ENCODE measurements at places on chromosomes 7 and 10. TPM values are rescaled to one million over a fixed set of nuclear protein-coding genes. Genes with fewer than 3 reads are reported as not detected.

DNA sequence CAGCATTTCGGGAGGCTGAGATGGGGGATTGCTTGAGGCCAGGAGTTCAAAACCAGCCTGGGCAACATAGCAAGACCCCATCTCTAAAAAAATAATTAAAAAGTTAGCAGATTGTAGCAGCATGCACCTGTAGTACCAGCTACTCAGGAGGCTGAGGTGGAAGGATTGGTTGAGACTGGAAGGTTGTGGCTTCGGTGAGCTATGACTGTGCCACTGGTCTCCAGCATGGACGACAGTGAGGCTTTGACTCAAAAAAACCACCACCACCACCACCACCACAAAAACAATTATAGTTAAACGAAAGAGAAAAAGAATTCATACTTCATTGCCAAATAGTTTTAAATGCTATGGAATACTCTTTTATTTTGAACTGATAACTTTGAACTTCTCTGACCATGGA is 63.4 kb downstream of the VTI1A start:
- DNase-seq: no peak

The OR2A1 gene
- polyA plus RNA-seq: 1.6 TPM

DNA sequence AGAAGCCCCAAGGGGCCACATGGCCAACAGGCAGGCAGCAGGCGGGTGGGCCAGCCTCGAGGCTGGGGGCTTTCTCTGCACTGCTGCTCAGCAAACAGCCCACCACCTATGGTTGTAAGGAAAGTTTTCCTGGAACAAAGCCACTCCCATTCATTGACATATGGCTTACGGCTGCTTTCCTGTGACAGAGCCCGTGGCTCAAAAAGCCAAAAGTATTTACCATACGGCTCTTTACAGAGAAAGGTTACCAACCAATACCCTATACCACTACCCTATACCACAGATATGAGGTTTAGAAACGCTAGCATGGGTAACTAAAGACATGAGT is 152.7 kb downstream of the MAD1L1 start:
- DNase-seq: no peak

DNA sequence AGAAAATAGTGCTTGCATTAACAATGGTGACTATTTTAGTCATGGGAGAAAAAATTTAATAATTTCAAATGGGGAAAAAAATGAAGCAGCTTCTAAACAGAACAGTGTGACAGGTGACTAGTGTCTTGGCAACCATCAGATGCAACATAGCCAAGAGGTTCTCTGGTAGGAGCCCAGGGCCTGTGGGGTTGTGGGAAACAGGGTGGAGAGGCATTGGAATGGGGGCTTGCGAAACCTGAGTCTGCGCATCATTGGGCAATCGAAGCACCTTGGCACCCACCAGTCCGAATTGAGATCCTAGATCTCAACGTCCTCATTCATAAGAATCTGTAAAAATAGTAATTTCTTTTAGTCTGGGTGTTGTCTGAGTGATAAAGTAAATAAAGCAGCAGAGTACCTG is 19.2 kb upstream of the PARD3 start:
- no peak for DNase-seq

- DNase-seq: no peak
Measured at GRCh38 chr7:124201768-124202349, 169.0 kb upstream of the TMEM229A start.

DNA sequence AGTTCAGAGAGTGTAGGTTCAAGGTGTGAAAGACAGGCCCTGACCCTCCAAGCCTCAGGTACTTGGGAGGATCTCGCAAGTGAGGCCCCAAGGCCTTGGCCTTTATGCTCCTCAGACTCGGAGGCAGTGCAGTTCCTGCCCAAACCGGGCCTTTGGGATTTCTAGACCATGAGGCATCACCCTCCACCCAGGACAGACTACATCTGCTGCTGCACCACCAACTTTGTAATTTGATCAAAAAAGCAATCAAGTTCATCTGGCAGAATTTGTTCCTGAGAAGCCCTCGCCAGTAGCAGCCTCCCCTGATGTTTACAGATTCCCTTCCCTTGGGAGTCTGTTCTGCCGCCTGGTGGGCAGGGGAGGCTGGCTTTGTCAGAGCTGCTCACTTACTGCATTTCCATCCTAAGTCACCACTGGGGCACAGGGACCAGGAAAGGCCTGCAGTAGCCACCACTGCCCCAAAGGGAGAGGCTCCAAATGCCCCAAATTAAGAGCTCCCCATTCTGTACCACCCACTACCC is 2.1 kb downstream of the CAMK2G start:
- DNase-seq: no peak

The UPK3B gene
- polyA plus RNA-seq: 15.1 TPM

GRCh38 chr7:1950066-1950451 is 280.0 kb downstream of the ELFN1 start:
- peak; percentile 34 for DNase-seq

GRCh38 chr10:7243139-7243538 is 167.7 kb downstream of the SFMBT2 start:
- no peak for DNase-seq

The DPYSL4 gene
- 9.5 TPM for polyA plus RNA-seq

DNA sequence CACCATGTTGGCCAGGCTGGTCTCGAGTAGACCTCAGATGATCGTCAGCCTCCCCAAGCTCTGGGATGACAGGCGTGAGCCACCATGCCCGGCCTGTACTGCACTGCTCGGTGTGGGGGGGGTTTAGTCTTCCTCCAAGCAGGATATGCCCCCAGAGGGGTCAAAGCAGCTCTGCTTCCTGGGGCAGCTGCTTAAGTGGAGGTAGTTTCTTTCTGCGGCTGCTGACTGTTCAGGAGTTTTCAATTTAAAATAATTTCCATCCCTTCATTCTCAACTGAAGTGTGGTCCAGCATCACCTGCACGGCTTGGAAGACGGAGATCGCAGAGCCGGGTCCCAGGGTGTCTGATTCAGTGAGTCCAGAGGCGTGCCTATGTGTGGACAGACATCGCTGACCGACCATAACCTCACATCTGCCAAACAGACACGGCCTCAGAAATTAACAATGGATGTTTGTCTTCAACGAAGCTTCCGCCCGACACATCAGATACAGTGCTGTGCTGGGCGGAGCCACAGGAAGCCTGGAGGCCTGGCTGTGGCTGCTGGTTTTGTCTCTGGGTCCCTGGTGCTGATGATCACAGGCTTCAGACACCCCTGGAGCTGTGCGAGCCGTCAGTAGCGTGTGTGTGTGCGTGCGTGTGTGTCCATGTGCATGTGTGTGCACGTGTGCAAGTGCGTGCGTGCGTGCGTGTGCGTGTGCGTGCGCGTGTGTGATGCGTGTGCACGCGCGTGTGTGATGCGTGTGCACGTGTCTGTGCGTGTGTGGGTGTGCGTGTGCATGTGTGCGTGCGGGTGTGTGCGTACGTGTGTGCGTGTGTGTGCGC is 226.5 kb upstream of the PITRM1 start:
- no peak for DNase-seq

DNA sequence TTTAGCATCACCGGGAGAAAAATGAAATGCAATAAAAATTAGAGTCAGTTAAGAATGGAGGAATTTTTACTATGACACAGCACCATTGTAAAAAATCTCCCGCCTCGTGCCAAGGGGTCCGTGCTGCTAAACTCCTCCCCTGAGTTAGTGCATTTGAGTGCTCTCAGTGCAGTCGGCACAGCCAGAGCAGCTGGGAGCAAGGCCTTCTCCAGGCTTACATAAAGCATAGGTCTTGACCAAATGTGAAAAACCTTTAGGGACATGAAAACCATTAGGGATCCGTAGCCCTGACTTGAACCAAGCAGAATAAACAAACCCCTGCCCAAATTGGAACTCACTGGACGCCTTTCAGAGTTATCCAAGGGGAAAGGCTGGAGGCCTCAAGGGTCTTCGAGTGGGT is 152.6 kb downstream of the PLCE1 start:
- DNase-seq: no peak

DNA sequence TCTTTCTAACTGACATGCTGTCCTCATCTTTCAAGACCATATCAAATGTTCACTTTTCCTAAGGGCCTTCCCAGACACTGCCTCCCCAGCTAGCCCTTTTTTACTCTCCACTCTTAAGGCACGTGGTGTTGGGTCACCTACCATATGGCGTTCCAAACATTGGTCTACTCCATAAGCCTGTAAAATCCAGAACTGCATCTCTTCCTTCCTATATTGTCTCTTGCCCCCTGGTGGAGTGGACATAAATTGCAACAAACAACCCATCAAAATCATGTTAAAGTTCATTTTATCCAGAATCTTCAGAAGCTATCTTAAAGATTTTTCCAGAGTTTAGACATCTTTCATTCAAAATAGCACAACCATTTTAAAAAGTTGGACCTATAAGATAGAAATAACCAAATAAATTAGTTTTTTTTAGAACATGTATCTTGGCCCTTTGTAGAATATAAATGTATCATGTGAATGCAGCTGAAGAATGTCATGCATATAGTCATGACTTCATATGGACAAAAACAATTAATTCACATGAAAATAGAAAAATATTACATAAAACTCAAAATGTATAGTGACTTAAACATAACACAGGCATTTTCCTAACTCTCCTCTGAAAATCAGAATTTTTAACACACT is 180.6 kb upstream of the CHRM2 start:
- no peak for DNase-seq

GRCh38 chr7:104943502-104944343 is 70.3 kb upstream of the KMT2E start:
- DNase-seq: peak; percentile 82

GRCh38 chr7:151822541-151823181 is 54.3 kb downstream of the PRKAG2 start:
- DNase-seq: no peak

The HELLS gene
- 47.5 TPM for polyA plus RNA-seq

The HOXA5 gene
- polyA plus RNA-seq: 94.7 TPM

The KIF5B gene
- 160 TPM for polyA plus RNA-seq

The SFRP4 gene
- 1.1 TPM for polyA plus RNA-seq

All from left lung (tissue), 14 donors.